ENCODE measurements at places on chromosomes 12 and 14.
A peak's percentile ranks its signal among the peaks of the same experiment; 100 is the strongest.

GRCh38 chr12:32522331-32523221 is 123.2 kb downstream of the FGD4 start:
- no peak for DNase-seq

- no peak for DNase-seq
Measured at GRCh38 chr14:99605299-99605961, 1.4 kb upstream of the CCDC85C start.

GRCh38 chr12:111056618-111057521 is 136.5 kb upstream of the MYL2 start:
- no peak for DNase-seq

DNA sequence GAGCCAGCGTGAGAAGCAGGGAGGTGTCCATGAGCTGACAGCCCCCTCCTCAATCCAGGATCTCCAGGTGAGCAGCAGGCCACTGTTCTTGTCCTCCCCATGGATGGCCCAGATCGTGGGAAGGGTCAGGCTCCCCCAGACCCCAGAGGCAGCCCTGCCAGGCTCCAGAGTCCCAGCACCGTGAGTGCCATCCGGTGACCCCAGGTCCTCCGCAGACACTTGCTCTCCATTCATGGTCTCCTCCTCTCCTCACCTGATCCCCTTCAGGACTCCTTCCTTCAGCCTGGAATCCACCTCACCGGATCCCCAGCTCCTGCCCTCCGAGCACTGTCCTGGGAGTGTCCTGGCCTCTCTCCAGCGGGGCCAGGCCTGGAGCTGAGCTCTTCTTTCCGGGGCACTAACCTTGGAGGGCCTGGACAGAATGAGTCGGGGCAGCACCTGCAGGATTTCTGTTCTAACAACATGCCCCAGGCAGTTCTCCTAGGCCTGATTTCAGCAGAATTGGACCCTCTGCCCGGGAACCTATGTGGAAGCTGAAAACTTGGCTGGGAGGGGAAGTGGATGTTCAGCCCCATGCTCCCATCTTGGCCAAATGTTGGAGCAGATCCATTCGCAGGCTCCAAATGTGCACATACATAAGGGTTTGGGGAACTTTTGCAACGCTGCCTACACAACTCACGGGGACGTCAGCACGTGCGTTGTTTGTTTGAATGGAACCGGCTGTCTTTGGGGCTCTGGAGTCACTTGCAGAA is 341.6 kb upstream of the SFSWAP start:
- no peak for DNase-seq

DNA sequence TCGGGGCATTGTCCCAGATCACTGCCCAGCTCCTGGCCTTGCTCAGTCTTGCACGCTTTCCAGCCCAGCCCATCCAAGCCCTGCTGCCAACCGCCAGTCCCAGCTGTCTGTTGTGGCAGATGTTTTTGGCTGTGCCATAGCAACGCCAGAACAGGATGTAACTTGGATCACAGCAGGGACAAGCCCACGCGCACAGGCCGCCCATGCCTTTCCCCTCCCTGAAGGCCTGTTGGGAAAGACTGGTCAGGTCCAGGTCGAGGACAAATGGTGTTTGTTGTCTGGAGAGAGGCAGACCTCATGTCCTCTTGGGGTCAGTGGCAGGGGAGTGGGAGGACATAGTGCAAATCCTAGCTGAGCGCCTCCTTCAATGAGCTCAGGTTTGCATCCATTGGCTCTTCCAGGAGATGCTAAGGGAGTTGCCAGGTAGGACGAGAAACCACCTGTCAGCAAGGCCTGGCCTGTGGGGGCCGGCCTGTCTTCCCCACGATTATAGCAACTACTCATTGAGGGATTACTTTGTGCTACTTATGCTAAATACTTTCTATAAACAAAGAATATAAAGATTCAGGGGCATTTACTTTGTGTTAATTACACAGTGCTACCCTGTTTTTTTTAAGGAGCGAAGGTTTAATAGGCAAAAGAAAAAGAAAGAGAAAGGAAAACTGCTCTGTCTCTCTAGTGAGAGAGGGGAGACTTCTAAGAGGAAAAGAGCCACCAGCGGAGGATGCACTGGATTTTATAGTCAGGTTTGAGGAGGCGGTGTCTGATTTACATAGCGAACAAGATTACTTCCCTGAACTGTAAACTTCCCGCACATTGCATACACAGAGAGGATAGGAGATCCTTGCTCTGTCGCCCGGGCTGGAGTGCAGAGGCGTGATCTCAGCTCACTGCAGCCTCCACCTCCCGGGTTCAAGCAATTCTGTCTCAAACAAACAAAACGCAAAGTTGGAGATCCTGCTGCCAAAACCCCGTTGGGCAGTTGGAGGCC is 42.8 kb upstream of the CORO1C start:
- peak; percentile 74 for DNase-seq

GRCh38 chr12:82359115-82359478 is 768 bp downstream of the METTL25 start:
- DNase-seq = no peak

- DNase-seq = no peak
Measured at GRCh38 chr14:104363891-104364760, 215.4 kb upstream of the C14orf180 start.

DNA sequence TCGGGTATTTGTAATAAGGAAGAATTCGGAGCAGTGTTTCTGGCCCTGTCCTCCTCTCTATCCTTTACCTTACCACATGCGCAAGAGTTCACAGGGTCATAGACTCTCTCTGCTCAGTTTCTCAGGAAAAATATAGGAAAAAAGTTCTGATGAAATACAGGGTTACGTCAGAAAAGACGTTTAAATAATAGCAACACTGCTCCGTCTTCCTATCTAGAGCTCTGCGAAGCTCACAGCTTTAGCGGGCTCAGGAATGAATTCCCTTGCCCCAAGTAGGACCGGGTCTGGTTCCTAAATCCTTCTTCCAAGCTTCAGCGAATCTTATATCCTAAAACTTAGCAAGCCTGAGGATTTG is 365 bp downstream of the CCDC59 start:
- no peak for DNase-seq

- no peak for DNase-seq
Measured at GRCh38 chr12:49924628-49925246, 21.0 kb upstream of the FAIM2 start.

DNA sequence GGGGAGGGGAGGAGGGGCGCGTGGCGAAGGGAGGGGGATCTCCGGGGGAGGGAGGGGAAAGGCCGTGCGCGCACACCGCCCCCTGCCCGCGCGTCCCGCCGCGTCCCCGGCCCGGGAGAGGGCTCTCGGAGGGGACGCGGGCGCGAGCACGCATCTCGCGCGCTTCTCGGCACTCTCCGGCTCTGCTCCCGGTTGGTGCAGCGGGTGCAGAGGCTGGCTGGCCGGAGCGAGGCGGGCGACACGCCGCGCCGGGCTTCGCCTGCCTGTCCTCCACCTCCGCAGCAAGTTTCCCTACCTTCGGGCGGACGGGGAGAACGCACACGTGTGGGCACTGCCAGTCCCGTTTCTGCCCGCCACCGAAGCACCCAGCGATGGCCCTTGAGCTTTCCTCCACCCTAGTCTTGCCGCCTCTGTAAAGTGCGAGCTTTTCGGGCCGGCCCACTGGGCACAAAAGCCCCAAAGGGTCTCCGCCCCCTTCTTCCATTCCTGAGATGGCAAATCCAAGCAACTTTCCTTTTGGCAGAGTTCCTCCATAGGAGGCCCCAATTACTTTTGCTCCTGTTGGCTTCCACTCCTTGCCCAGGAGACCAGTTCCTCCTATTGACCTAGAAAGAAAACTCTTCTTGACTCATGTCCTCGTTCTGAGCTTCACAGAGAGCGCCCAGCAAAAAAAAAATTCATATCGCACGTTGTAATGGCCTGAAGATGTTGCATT is 363 bp upstream of the CSAD start:
- DNase-seq = no peak

DNA sequence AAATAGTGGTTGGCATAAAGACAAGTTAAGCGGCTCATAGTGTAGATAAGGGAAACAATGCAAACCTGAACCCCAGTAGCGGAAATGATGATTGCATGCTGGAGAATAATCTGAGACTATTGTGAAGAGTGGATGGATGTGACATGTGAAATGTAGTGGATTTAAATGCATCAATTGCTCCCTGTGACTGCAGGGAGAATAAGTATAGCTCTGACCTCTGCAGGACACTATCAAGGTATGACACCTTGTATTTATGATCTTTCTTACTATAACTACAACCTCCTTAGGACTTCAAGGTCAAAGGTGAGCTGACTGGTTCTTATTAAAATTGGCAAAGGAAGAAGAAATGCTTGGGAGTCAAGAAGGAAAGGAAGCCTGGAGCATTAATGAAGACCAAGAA is 285.6 kb downstream of the GRIN2B start:
- no peak for DNase-seq

DNA sequence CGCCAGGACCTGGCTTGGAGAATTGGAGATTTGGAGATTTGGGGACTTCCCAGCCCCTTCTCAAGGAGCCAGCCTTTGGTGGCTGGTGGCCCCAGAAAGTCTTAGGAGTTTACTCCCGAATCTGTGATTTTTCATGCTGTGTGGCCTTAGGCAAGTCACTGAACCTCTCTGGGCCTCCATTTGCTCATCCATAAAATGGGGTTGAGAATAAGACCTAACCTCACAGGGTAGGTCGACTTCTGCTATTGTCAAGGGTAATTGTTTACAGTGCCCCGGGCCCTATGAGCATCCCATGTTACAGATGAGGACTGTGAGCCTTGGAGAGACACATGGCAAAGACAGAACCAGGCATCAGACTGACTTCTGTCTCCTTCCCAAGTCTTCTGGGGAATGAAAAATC is 16.2 kb upstream of the TMEM119 start:
- DNase-seq = no peak

- DNase-seq = no peak
Measured at GRCh38 chr12:52080403-52081251, 1.1 kb downstream of the SMIM41 start.

GRCh38 chr12:58293308-58293982 is 352.1 kb downstream of the ATP23 start:
- no peak for DNase-seq

- no peak for DNase-seq
Measured at GRCh38 chr12:45256721-45257120, 40.8 kb downstream of the ANO6 start.

GRCh38 chr12:92898755-92899154 is 30.3 kb downstream of the EEA1 start:
- DNase-seq = no peak

GRCh38 chr14:25484906-25485305 is 435.0 kb upstream of the STXBP6 start:
- DNase-seq = no peak

DNA sequence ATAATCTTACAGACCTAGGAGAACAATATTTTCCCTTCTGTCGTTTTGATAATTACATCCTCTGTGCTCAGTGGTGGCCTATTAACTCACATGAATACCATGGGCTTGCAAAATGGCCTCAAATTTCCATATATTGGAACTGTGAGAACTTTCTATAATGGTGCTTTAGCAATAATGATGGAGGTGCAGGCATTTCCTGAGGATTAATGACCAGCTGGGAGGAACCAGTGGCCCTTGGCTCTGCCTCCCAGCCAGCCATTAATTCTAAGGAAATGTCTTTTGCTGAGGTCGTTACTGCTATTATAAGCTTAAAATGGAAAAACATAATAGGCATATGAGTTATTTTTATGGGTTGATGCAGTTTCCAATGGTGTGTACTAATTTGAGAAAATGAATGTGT is 33.6 kb downstream of the HMGA2 start:
- DNase-seq = no peak

DNA sequence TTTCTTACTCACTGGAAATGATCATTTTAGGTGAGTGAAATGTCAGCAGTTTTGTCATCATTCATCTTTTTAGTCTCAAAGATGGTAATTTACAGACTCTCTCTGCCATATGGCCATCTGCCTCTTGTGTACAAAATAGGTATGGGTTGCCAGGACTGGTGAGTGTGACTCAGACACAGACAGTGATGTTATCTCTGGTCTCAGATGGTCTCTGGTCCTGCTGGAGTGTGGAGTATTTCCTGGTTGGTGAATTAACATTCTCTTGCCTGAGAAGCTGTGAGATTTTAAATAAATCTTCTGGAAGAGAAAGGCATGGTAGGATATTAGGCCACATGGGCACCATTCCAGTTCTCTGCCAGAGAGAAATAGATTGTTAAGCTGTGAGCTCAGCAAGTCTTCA is 207.0 kb downstream of the ATP23 start:
- peak; percentile 73 for DNase-seq

GRCh38 chr14:37665951-37666350 is 70.5 kb downstream of the TTC6 start:
- no peak for DNase-seq

- no peak for DNase-seq
Measured at GRCh38 chr12:42094277-42094676, 50.4 kb downstream of the GXYLT1 start.

DNA sequence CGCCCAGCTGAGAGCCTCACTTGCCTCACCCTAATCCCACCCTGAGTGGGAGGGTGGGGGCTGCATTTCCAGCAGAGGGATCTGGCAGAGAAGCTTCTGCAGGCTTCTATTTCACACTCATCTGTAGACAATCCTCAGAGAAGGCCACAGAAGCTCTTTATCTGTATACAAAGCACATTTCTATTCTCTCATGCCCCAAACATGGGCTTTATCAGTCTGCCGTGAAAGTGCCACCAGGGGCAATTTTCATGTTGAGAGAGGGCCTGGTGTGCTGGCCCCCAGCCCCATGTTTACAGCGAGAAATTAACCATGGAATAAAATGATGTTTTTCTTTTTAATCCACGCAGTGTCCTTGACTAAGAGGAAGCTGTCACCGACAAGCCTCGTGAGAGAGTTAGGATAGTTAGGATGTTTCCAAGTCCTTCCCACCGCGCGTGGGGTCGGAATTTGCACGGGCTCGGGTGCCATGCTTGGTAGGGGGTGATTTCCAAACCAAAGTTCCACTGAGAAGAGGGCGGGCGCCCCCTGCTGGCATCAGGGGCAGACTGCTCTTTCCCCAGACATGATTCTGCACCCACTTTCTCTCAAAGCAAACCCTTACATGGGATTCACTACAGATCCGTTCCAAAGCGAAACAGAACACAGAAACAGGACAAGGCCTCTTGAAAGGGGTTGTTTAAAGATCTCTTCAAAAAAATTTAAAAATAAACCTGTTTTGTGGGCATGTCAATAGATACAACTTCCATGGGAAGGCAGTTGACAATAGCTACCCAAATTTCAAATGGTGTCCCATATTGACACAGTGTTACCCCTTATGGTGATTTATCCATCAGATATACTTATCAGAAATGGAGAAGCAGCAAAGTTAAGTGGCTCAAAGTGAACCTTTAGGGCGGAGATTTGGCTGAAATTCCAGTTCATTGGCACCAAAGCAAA is 19.4 kb downstream of the BDKRB1 start:
- peak; percentile 18 for DNase-seq

DNA sequence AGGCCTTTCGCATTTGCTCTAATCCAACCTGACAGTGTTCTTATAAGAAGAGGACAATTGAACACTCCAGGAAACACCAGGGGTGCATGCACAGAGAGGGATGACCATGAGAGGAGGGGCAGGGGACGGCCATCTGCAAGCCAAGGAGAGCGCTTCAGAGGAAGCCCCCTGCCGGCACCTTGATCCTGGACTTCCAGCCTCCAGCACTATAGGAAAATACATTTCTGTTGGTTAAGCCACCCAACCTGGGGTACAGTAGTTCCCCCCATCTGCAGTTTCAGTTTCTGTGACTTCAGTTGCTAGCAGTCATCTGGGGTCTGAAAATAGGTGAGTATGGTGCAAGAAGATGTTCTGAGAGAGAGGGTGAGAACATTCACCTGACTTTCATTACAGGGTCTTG is 64.7 kb downstream of the CLMN start:
- DNase-seq = no peak
